AG04449 (cell line): ENCODE measurements at places on chromosomes 1 and 21.

DNA sequence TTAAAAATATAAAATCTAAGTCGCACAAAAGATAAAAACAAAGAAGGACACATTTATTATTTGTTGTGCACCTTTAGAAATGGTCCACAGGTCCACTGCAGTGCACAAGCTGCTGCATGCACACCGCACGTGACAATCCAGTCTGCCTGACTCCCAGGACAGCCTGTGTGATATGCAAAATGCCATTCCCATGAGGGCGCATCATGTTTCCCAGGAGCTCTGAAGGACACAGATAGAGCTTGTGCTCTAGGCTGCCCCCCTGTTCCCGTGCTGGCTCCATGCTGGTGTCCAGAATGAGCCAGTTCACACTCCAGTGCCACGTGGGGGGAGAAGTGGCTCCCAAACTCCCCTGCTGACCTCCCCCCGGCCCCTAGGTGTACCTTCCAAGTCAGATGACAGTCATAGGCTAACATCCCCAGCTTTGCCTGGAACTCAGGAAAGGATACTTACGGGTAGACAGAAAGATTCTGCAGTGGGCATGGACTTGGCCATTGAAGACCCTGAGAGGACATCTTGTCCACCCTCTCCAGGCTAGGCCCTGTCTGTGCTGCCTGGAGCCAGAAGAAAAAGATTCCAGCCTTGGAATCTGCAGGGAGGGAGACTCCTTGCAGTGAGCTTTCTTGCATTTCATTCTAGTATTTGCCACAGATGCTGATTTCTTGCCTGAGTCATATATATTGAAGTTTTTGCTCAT, 26.3 kb downstream of the RAB7B start:
- no peak for DNase-seq

- no peak for DNase-seq
These were observed 3.9 kb upstream of the IL10 start for GRCh38 chr1:206776229-206776628.

- no peak for DNase-seq
These were observed 221.2 kb upstream of the SAMSN1 start for GRCh38 chr21:14767192-14767852.

GRCh38 chr1:246122071-246122470, 385.0 kb downstream of the SMYD3 start:
- no peak for DNase-seq

DNA sequence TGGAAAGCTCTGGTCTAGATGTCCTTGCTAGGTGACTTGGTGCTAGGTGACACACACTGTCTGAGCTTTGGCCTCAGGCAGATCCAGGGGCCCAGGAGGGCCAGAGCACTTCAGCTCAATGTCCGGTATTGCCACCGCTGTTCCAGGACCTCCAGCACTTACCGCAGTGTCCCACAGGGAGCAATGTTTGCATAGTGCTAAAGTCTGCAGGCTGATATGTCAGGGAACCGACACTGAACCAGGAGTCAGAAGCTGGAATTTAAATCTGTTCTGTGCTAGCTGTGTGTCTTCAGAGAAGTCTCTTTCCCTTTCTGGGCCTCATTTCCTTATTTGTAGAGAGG, 19.3 kb downstream of the DHCR24 start:
- no peak for DNase-seq

DNA sequence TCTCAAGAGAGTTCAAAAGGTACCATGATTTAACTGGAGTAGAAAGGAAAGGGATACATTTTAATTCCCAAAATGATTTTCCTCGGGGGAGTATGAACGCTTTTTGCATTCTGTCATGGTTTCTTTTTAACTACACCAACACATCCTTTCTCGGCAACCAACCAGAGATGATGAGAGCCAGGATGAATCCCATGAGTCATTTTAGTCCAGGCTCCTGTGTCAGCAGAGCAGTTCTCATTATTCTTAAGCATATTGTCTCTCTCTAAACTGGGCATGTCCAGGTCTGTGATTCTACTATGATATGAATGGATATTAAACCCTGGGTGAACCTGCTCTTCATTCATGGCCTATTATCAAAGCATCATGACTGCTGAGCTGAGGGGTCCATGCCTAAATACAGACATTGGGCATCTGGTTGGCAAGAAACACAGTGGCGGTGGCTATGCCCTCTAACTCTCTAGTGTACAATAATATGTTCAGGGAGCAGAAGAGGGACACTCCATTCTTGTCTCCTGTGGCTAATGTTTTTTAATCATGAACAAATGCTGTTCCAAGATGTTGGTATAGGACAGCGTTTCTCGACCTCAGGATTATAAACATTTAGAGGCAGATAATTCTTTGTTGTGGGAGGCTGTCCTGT, 124.3 kb upstream of the ESRRG start:
- DNase-seq, result no peak

DNA sequence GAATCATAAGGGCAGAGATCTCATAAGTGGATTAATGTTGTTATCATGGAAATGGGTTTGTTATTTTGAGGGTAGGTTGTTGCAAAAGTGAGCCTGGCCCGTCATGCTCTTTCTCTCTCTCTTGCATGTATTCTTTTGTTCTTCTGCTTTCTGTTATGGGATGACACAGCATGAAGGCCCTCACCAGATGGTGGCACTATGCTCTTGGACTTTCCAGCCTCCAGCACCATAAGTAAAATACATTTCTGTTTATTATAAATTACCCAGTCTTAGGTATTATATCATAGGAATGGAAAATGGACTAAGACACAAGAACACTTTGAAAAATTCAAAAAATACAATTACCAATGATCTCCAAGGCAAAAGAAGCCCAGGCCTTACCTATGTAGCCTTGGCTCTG, 676.1 kb downstream of the PTPRU start:
- no peak for DNase-seq
